Hair follicle dermal papilla cell (primary cell): ENCODE measurements at places on chromosomes 7 and 10. TPM values are rescaled to one million over a fixed set of nuclear protein-coding genes. Genes with fewer than 3 reads are reported as not detected.

TMEM26 gene
- 4.6 and 8.8 TPM in 2 replicates for total RNA-seq

PRSS37 gene
- total RNA-seq: not detected in 2 replicates

SEMA3C gene
- total RNA-seq: 272 and 311 TPM in 2 replicates

AKR1C3 gene
- 41.5 and 84.8 TPM in 2 replicates for total RNA-seq

OPN1SW gene
- not detected in 2 replicates for total RNA-seq

ZYX gene
- 75.5 and 93.1 TPM in 2 replicates for total RNA-seq

TDRD1 gene
- total RNA-seq: 3.3 and 4.7 TPM in 2 replicates

AZGP1 gene
- 0.12 TPM in 1 of 2 replicates, not detected in the other for total RNA-seq

HOXA4 gene
- total RNA-seq: not detected in 2 replicates

ODAD2 gene
- 0.49 and 1.1 TPM in 2 replicates for total RNA-seq
